Fibroblast of villous mesenchyme (primary cell): ENCODE measurements at places on chromosomes 4 and X.

GRCh38 chr4:22416403-22416802 lies 99.5 kb downstream of the ADGRA3 start:
- DNase-seq: peak; percentile 46

- peak; percentile 68 for DNase-seq
Observed at GRCh38 chrX:101485212-101485949, at the start of gene ARMCX4. Gene ARMCX4, plus strand, starts transcription at chrX:101485456. Its CDS starts 3,134 bp downstream, at chrX:101488590.

- DNase-seq: peak; percentile 69
Observed at GRCh38 chr4:53905276-53905940, 159.0 kb downstream of the CHIC2 start.

GRCh38 chr4:18127030-18127429 lies 105.5 kb upstream of the LCORL start:
- no peak for DNase-seq

GRCh38 chrX:11376163-11376562 lies 83.0 kb downstream of the AMELX start:
- no peak for DNase-seq

DNA sequence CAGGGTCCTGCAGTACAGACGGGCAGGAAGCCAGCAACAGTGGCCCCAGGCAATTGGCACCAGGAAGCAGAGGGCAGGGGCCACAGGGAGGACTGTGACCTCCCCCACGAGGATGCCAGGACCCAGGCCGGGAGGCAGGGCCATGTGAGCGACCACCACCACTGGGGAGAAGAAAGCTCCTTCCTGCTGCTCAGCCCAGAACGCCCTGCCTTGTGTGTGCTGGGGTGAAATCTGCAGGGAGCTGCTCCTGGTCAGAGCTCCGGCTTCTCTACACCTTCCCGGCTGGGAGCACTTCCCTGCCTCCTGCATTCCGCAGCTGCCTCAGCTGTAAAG lies 100.4 kb downstream of the HMX1 start:
- no peak for DNase-seq

DNA sequence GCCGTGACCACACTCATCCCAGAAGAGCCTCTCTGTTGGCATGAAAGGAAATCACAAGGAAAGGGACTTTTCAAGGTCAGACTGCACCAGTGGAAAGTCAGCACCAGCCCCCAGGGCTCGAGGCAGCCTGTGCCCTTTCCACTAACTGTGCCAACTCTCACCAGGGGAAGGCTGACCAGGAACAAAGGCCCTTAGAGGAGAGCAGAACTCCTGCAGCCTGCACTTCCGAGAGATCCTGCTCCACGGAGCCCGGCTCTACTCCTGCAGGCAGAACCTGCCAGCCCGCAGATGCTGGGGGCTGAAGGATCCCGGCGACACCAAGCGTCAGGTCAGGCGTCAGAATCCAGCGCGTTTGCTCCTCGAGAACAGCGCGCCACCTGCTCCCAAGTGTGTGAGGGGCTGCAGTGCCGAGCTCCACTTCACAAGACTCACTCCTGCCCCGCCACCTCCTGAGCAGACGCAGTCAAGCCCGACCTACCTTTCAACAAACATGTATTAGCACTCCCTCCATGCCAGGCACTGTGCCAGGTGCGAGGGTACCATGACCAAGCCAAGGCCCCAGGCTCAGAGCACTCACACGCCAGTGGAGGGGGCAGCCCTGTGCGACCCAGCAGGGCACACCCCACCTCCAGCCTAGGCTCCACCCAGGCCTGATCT lies 13.6 kb upstream of the HELT start:
- DNase-seq: no peak
